ENCODE measurements at places on chromosomes 1 and 21. TPM values are rescaled to one million over a fixed set of nuclear protein-coding genes. Genes with fewer than 3 reads are reported as not detected.

KRTAP12-2 gene
- not detected for total RNA-seq

FMO4 gene
- 0.45 TPM for total RNA-seq

CAMK1G gene
- total RNA-seq: 0.26 TPM

FAM151A gene
- 0.14 TPM for total RNA-seq

TMEM39B gene
- 9.9 TPM for total RNA-seq

TNFAIP8L2 gene
- total RNA-seq: not detected

TCP10L gene
- total RNA-seq: 1.1 TPM

HCN3 gene
- 6.4 TPM for total RNA-seq

CRNN gene
- total RNA-seq: not detected

LIN28A gene
- total RNA-seq: not detected

All from A549 treated with GW870086 at 1 μM for 4 hours (cell line).